ENCODE measurements at places on chromosomes 11 and 22.
A peak's percentile ranks its signal among the peaks of the same experiment; 100 is the strongest.

DNA sequence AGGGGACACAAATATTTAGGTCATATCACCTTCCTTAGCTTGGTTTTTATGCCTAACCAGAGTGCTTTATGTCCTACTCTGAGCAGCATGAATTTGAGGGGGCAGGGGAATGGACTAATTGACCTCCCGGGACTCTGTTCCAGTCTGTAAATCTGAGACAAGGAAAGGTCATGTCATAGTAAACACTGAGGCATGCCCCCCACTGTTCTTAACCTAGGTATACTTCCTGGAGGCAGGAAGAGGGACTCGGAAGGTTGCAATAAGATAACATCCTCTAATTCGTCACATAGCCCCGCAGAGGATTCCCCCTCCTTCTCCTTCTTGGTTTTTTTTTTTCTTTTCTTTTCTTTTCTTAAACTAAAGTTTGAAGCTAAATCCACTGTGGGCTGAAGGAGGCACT is 540.3 kb upstream of the CADM1 start:
- DNase-seq = no peak

GRCh38 chr11:67572747-67573419 is 10.7 kb upstream of the GSTP1 start:
- no peak for DNase-seq

GRCh38 chr11:65833297-65834030 is at the start of gene SNX32:
TSS of gene SNX32 (plus strand) at chr11:65833963. CDS start at chr11:65834066, 103 bp downstream.
- peak; percentile 95 for DNase-seq

GRCh38 chr11:79762279-79762921 is 321.6 kb upstream of the TENM4 start:
- DNase-seq = no peak

DNA sequence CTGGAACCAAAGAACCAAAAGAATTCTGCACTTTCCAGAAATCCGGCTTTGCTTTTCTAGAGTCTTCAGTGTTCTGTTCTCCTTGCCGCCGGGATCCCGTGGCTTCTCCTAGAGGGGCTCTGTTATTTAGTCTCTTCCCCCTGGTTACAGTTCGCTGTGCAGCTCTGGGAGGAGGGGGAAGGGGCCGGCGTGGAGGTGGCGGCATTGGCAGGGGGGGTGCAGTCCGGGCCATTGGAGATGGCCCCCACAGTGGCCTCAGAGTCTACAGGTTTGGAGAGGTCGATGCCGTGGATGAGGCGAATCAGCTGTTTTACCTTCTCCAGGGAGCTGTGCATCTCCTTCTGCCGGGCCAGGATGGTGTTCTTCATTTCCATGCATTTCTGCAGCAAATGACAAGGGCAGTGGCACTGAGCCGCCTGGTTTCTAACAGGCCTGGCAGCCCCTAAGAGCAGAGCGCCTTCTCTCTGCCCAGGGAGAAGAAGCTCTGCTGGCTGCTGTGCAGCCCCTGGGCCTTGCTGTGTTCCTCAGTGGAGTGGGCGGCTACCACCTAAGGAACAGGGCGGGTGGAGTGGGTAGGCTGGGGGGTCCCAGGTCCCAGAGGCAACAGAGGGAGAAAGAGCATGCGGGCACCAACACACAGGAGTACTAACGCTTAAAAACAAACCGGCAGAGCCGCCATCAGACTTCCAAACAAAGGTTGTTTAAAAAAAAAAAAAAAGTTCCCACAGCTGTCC is 11.6 kb downstream of the LARGE2 start:
- DNase-seq = no peak

DNA sequence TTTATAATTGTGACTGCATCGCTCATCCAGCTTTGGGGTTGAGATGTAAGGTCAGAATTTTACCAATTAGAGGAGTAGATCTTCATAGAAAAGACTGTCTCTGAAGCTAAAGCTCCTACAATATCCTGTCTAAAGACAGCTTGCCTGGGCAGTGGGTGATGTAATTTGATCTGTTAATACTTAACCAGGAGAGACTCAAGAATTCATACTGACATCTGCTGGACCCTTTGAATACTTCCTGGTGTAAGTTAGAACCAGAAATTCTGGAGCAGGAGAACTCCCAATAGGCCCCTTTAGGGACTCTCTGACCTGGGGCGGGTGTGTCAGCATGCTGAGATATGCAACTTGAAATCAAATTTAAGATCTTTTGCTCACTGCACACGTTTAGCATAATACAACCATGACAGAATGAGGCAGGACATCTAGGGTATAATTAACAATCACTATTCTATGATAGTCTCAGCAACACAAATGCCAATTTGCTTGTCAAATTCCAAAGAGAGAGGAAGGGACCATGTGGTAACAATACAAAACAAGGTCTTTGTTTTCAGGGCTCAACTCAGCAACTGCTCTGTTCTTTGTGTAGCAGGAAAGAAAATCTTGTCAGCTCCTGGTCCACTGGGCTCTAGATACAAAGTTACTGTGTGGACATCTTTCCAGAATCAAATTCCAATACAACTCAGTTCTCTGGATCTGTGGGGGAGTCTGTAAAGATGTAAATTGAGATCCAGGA is 143.9 kb downstream of the INSC start:
- no peak for DNase-seq

DNA sequence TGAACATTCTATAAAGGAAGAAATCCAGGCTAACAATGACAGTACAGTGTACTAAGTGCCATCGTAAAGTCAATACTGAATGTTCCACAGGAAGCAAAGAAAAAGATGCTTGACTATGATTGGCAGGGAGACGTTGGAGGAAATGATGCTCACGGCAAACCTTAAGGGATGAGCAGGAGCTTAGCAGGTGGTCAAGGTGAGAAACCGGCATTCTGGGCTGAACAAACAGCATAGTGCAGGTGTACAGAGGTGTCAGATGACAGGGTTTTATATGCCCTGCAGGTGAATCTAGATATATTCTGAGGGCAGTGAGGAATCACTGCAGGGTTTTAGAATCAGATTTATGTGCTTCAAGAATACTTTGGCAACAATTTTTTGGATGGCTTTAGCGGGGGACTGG is 85.3 kb upstream of the HEPHL1 start:
- DNase-seq = no peak

GRCh38 chr22:37161443-37161842 is 11.7 kb upstream of the IL2RB start:
- no peak for DNase-seq

DNA sequence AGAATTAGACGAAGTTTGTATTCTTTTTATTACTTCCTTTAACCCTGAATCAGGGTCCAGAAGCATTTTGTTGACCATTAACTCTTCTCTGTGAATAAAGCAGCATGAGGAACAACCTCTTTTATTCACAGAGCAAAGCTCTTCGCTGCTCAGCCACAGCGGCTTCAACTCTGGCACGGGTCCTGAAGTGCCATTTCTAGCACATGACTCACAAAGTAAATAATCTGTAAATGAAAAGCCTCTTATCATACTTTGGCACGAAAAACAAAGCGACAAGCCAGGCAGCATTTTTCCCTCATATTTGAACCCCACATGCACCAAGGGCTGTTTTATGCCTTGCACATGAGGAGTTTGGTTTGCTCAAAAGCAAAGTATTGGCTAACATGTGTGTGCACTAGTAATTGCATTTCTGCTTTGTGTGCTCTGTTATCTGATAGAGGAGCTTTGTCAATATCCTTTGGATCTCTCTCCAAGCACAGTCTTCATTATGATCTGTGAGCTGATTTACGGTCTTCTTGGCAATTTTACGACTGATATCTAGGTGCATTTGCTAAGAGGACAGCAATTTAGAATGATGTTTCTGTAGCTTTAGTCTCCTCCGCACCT is 33.0 kb upstream of the APOBEC3A start:
- DNase-seq = no peak

DNA sequence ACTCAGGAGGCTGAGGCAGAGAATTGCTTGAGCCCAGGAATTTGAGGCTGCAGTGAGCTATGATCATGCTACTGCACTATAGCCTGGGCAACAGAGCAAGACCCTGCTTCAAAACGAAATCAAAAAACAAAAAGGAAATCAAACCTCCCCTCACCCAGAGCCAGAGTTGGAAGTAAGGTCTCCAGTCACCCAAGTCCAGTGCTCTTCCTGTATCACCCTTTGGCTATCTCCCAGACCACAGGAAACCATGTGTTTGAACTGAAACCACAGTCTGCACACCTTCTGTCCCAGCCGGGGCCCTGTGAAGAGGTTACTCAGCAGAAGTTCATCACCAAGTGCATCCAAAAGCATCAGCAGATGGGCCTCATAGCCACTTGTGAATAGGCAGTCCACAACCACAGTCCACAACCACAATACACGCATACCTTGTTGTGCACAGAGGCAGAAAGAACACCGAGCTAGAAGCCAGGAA is 4.6 kb downstream of the MYH9 start:
- DNase-seq = peak; percentile 86

- DNase-seq = no peak
Measured at GRCh38 chr11:1454576-1454975, 32.0 kb downstream of the MOB2 start.

DNA sequence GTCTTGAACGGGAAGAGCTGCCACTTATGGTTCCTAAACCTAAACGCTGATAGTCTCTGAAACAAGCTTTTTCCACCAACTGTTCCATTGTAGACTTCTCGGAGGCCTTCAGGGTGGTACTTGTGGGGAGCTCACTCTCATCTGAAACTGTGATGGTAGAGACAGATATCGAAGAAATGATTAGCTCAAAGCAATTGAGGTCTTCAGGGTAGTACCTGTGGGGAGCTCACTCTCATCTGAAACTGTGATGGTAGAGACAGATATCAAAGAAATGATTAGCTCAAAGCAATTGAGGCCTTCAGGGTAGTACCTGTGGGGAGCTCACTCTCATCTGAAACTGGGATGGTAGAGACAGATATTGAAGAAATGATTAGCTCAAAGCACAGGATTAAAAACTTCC is 175.7 kb downstream of the SWAP70 start:
- no peak for DNase-seq

DNA sequence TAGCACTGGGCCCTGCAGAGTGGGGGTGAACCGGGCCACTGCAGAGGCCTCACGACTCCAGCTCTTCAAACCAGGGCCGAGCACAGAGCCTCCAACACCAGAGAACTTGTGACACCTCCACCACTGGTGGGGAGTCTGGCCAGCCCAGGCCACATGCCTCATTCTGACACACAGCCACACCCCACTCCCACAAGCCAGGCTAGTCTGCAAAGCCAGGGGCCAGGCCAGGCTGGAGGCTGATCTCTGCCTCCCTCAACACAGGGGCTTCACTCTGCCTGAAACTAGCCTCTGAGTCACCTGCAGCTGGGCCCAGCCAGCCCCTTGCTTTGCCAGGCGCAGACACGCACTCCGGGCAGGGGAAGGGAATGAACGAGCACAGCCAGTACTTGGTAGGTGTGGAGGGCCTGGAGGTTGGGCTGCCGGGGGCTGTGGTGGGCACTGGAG is 102.9 kb downstream of the MED15 start:
- DNase-seq = no peak

GRCh38 chr11:58788355-58789023 is 56.0 kb downstream of the GLYATL2 start:
- no peak for DNase-seq
